ENCODE measurements at places on chromosomes 12 and 14. TPM values are rescaled to one million over a fixed set of nuclear protein-coding genes. Genes with fewer than 3 reads are reported as not detected.

The SLC7A7 gene
- total RNA-seq, result 2.2 TPM

DNA sequence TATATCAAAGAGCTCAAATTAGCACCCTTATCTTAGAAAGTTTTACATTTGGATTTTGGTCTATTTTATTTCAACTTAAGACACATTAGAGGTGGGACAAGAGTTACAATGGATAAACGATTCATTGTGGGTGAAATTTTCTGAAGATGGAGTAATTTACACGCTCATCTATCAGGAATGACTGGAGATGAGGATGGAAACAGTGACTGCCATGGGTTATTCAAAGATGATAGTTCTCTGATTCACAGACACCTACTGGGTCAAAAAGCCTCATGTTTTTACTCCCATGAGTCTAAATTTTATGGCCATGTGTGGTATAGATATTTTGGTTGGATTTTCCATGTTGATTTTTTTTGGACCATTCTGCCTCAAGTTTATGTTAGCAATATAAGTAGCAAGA is 22.1 kb downstream of the SAMD4A start:
- no peak for DNase-seq

- DNase-seq, result no peak
Measured at GRCh38 chr12:61999311-61999710, 260.9 kb upstream of the USP15 start.

- DNase-seq, result no peak
Measured at GRCh38 chr14:100606687-100607610, 19.7 kb upstream of the BEGAIN start.

- DNase-seq, result no peak
Measured at GRCh38 chr14:67573228-67574010, 26.6 kb downstream of the PIGH start.

DNA sequence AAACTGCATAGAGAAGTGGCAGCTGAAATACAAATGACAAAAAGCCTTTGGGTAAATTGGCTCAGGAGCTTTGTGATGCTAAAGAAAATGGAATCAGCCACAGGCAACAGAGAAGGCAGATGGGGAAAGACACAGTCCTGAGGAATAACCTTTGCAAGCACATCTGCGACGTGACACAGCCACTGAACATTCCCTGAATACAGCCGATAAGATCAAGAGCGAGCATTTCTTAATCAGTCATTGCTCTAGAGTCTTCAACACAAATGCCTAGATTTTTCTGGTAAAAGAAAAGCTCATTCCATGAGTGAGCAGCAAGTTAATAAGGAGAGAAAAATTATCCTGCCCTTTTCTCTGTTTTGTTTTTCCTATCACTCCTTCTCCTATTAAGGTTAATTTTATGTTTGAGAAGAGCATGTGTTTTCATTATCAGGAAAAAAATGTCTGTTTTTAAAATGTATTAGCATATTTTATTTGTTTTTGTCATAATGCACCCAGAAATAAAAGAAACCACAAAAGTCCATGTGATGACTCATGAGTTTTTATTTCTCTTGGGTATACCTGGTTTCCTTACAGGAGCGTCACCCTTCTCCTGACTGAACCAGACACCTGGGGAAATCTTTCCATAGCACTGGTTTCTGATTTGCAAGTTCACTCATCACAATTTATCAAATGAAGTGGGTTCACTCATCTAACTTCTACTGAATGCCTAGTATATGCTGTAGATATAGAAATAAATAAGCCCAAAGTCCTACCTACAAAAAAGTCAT is 45.4 kb upstream of the PCED1B start:
- DNase-seq, result no peak

DNA sequence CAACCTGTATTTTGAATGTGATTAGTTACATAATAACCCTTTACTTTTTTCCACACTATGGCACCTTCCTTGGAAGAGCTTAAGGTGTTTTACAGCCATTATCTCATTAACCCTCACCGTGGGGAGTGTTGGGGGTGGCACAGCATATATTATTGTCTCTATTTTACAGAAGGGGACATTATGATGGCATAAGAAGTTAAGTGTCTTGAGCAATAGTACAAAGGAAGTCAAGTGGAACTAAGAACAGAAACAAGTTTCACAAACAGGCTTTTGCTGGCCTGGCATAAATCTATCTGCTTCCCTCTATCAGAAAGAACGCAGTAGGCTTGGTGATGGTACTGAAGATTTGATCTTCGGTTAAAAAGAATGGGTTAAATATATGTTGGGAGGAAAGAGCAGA is 169.7 kb upstream of the OTX2 start:
- no peak for DNase-seq

The TCL1B gene
- not detected for total RNA-seq

The LGR5 gene
- total RNA-seq, result 4.9 TPM

- no peak for DNase-seq
Measured at GRCh38 chr12:98771811-98772752, 127.0 kb downstream of the APAF1 start.

- DNase-seq, result no peak
Measured at GRCh38 chr12:66203820-66204219, 14.8 kb downstream of the IRAK3 start.

The ASPG gene
- not detected for total RNA-seq

GRCh38 chr12:118274066-118274465 is 98.6 kb downstream of the TAOK3 start:
- DNase-seq, result no peak

GRCh38 chr12:15863984-15864383 is 18.2 kb upstream of the STRAP start:
- no peak for DNase-seq

GRCh38 chr14:63493246-63493645 is 49.9 kb downstream of the PPP2R5E start:
- DNase-seq, result no peak

- DNase-seq, result no peak
Measured at GRCh38 chr12:122250047-122250446, 16.2 kb downstream of the VPS33A start.

- no peak for DNase-seq
Measured at GRCh38 chr14:54730156-54730961, 163.4 kb downstream of the SAMD4A start.

The CLEC4E gene
- total RNA-seq, result 0.87 TPM

The CPNE6 gene
- not detected for total RNA-seq

The RASSF9 gene
- total RNA-seq, result 4.1 TPM
